Vagina (tissue), 2 donors: ENCODE measurements at places on chromosomes 5 and 9. TPM values are rescaled to one million over a fixed set of nuclear protein-coding genes. Genes with fewer than 3 reads are reported as not detected.

DNA sequence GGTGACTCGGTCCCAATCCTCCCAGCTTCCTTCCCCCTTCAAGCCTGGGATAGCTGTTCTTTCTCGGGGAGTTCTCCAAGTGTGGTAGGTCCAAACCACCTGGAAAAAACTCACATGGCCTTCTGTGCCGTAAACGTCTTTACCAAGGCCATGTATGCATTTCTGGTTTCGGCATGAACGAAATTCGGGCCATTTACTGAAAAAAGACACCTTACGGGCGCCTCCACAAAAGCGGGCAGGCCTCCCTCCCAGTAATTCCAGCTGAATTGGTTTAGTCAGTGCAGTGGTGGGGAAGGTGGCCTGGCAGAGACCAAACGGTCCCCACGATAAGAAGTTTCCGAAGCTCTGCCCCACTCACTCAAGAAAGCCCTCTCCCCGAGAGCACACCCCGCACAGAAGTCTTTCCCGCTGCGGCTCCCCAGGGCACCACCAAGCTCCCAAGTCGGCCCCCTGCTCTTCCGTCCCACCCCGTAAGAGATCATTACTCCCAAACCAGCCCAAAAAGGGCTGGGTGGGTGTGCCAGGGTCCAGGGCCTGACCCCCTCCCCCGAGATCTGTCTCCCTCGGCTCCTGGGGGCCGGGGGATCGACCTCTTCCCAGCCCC lies 86.3 kb upstream of the MELK start:
- peaks cover 55% of the 10 kb centered on the region for H3K4me1 ChIP-seq
- H3K27me3 ChIP-seq = no peaks in the 10 kb centered on the region
- H3K27ac ChIP-seq = peak overlapping the region; percentile 91
- H3K36me3 ChIP-seq = no peaks in the 10 kb centered on the region
- no peak for DNase-seq

- DNase-seq = no peak
- no peak overlapping the region for H3K4me3 ChIP-seq
- H3K27me3 ChIP-seq = no peaks in the 10 kb centered on the region
- no peaks in the 10 kb centered on the region for H3K36me3 ChIP-seq
- H3K27ac ChIP-seq = no peak overlapping the region
These were observed 359.9 kb downstream of the CYLC2 start for GRCh38 chr9:103355000-103355399.

The LEAP2 gene
- total RNA-seq = 4.2 TPM

DNA sequence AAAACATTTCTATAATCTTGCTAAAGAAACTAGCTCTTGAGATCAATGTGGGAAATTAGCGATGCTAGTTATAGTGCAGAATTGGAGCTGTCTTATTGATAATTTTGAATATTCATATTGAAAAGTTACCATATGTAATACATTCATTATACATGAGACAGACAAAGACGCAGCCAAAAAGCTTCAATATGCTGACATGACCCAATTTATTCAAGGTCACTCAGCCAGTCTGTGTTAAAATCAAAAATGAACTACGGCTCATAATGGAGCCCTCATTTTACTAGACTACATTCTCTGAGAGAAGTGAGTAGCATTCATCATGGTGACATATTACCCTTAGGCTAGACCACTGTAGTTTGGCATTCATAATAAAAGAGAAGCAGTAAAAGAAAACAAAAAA lies 107.3 kb upstream of the GABRG2 start:
- no peaks in the 10 kb centered on the region for H3K36me3 ChIP-seq
- no peak overlapping the region for H3K4me3 ChIP-seq
- no peak for DNase-seq

DNA sequence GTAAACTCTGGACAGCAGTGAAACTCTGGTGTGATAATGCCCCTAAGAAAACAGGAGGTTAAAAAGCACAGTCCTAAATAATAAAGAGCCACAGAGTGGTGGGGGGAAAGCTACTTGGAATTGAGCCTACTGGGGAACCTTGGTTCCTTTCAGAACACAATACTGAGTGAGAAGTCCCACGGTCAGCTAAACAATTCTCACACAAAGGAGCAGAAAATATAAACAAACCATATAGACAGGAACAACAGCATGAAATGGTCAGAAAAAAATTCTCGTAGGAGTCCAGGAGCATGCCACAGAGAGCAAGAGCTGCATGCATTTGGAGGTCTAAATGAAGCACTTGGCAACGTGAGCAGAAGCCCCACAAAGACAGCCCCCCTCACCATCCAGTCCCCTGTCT lies 56.0 kb downstream of the TEK start:
- no peak overlapping the region for H3K27ac ChIP-seq
- no peak overlapping the region for H3K4me3 ChIP-seq
- H3K4me1 ChIP-seq = no peaks in the 10 kb centered on the region
- H3K36me3 ChIP-seq = no peaks in the 10 kb centered on the region

DNA sequence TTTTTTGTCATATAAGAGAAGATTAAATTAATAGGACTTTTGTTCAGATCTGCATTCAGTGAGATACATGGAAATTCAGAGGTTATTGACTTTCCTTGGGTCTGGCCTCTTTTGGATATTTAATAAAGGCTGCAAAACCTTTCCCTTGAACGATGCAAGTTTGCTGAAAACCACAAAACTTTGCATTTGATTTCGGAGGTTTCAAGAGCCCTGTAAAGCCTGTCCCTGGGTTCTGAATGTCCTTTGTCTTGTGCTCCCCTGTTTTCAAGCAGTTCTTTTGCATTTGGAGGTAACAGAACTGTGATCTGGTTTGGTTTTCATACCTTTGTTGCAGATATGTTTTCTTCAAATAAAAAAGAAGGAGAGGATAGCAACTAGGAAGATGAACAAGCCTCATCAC lies 188.1 kb upstream of the DMRT1 start:
- no peak for DNase-seq
- no peak overlapping the region for H3K4me3 ChIP-seq
- H3K4me1 ChIP-seq = peaks cover 59% of the 10 kb centered on the region
- no peaks in the 10 kb centered on the region for H3K27me3 ChIP-seq
- no peak overlapping the region for H3K27ac ChIP-seq

- no peaks in the 10 kb centered on the region for H3K36me3 ChIP-seq
- peaks cover 32% of the 10 kb centered on the region for H3K4me1 ChIP-seq
- H3K4me3 ChIP-seq = peak overlapping the region; percentile 63
- DNase-seq = peak; percentile 65
These were observed 10.6 kb downstream of the MYOZ3 start for GRCh38 chr5:150671509-150672236.

- no peaks in the 10 kb centered on the region for H3K4me1 ChIP-seq
- H3K27ac ChIP-seq = no peak overlapping the region
- H3K27me3 ChIP-seq = no peaks in the 10 kb centered on the region
- no peak for DNase-seq
- H3K4me3 ChIP-seq = no peak overlapping the region
- no peaks in the 10 kb centered on the region for H3K36me3 ChIP-seq
These were observed 18.7 kb upstream of the CLPTM1L start for GRCh38 chr5:1363581-1363980.

The NUTM2F gene
- total RNA-seq = not detected

DNA sequence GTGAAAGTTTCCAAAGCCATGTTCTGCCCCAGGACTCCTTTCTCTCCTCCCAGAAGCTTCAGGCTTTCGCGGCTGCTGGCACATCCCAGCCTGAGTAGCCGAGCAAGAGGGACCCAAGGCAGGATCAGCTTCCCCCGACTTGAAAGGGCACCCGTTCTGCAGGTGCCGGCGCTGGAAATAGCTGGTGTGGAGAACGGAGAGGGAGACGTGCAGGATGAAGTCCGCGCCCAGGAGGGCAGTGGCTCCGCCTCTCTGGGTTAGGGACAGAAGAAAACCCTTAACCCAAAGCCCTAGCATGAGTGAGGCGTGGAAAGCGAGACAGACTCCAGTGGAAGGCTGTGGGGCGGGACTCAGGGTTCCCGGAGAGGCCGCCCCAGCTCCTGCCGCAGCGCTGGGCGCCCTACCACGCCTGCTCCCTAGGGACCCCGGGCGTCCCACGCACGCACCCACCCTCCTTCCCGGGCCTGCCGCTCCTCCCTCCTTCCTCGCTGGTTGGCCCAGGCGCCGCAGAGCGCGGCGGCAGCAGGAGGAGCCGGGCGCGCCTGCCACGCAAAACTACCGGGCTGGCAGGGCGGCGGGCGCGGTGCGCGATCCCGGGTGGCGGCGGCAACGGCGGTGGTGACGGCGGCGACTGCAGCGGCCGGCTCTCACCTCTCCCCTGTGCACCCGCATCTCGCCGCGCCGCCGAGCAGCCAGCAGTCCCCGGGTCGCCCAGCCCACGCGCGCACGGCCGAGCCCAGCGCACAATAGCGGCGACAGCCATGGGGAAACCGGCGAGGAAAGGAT lies at the start of gene SLC1A1:
SLC1A1 (plus strand) TSS at position 550 of the 786 bp plus-strand sequence; CDS start at position 762, 212 bp downstream.
- H3K27me3 ChIP-seq = no peaks in the 10 kb centered on the region
- H3K36me3 ChIP-seq = no peaks in the 10 kb centered on the region
- H3K4me1 ChIP-seq = peaks cover 24% of the 10 kb centered on the region
- DNase-seq = no peak
- H3K4me3 ChIP-seq = peak within 1 kb of the TSS; percentile 70

DNA sequence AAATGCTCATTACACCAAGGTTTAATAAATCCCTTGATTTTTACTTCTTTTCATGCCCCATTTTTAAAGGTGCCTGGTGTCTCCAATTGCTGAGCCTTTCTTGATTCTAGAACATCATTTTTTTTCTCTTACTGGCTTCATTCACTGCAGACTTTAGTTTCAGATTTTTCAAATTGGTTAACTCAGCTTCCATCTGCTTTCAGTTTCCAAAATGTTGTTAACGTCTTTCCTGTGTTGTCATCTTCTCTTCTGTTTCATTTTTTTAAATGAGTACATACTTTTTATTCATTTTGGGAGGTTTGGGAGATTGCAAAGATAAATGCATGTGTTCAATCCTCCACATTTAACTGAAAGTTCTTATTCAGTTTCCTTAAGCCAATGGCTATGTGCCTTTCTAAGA lies 126.4 kb upstream of the CCNG1 start:
- no peaks in the 10 kb centered on the region for H3K36me3 ChIP-seq
- H3K4me3 ChIP-seq = no peak overlapping the region
- no peak overlapping the region for H3K27ac ChIP-seq
- H3K4me1 ChIP-seq = no peaks in the 10 kb centered on the region
- no peak for DNase-seq
- no peaks in the 10 kb centered on the region for H3K27me3 ChIP-seq

DNA sequence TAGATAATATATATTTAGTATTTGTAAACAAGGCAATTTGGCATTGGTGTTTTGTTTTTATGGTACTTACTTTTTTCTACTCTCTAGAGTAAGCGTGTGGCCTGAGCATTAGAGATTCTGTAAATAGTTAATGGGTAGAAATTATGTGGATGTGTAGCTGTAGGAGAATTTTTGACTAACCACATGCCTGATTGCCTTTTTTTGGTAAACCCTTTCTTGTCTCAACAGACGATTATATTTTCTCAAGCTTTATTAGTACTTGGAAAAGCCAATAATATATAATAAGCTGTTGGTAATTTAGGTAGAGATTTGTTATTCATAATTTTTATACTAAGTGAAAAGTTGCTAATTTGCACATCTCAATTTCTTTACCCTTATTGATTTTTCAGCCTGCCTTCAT lies 76.8 kb downstream of the FCHO2 start:
- H3K4me1 ChIP-seq = peaks cover 21% of the 10 kb centered on the region
- no peaks in the 10 kb centered on the region for H3K27me3 ChIP-seq
- H3K4me3 ChIP-seq = no peak overlapping the region
- DNase-seq = no peak

DNA sequence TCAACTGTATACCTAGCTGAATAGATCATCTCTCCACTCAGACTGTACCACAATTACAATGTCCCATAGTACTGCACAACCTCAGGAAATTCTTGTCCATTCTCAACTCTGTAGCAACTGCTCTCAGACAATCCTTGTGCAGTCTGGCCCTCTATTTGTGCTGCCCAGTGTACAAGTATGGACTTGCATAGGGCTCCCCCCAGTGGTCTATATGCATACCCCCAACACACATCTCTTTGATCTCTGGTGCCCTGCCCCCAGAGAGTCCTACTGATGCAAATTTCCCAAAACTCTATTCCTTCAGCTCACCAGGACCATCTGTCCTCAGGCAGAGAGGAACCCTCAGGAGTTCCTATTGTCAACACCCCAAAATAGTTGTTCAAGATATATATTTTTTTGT lies 205.3 kb downstream of the SLCO4C1 start:
- H3K27ac ChIP-seq = no peak overlapping the region
- no peaks in the 10 kb centered on the region for H3K4me1 ChIP-seq
- H3K4me3 ChIP-seq = no peak overlapping the region

The SLC34A3 gene
- not detected for total RNA-seq

The ZNF618 gene
- total RNA-seq = 7.4 TPM

The LMBRD2 gene
- total RNA-seq = 5.6 TPM

DNA sequence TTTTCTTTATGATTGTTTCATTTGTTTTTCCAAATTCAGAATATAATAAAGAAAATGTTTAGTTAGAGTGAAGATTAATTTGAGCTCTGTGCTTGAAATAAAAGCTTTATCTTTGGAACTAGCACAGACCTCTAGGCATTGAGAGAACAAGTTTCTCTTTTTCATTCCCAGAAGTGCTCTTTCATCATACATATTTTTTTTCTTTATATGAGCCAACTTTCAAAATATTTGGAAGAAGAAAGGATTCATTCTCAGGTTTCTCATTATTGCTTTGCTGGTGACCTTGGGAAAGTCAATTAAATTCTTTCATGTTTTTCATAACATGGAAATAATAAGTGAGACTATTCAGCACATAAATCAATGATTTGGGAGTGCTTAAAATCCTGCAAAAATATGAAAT lies 16.8 kb downstream of the CTXN3 start:
- no peaks in the 10 kb centered on the region for H3K27me3 ChIP-seq
- H3K4me3 ChIP-seq = no peak overlapping the region
- H3K27ac ChIP-seq = no peak overlapping the region
- no peak for DNase-seq
- H3K4me1 ChIP-seq = peaks cover 5% of the 10 kb centered on the region

The HTR1A gene
- total RNA-seq = not detected

- H3K27ac ChIP-seq = no peak overlapping the region
- no peak for DNase-seq
- no peaks in the 10 kb centered on the region for H3K4me1 ChIP-seq
- H3K4me3 ChIP-seq = no peak overlapping the region
These were observed 339.9 kb downstream of the ASTN2 start for GRCh38 chr9:117074784-117075520.

The DNAJC25 gene
- 6.1 TPM for total RNA-seq

DNA sequence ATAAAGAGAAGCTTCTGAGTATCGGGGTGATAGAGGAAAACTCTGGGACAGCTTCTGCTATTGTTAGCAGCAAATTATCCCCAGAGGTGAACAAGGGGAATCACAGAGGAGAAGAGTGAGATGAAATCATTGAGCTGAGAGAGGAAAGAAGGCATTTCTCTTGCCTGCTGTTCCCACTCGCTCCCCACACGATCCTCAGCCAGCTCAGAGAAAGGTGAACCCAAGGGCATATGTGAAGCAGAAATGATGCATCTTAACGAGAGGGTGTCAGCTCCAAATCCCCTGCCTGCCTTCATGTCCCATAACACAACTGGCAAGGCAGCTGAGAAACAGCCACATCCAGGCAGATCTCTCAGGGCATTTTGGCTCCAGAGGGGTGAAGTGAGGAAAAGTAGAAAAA lies 111.6 kb downstream of the BRINP1 start:
- H3K4me3 ChIP-seq = no peak overlapping the region
- no peaks in the 10 kb centered on the region for H3K27me3 ChIP-seq
- no peak overlapping the region for H3K27ac ChIP-seq
- no peaks in the 10 kb centered on the region for H3K36me3 ChIP-seq

GRCh38 chr5:6686915-6687409 lies 26.3 kb upstream of the TENT4A start:
- peaks cover 8% of the 10 kb centered on the region for H3K4me1 ChIP-seq
- DNase-seq = no peak

The TAF11L6 gene
- total RNA-seq = not detected

The NME5 gene
- total RNA-seq = not detected
